Right forelimb (tissue), 1 donor: ENCODE measurements at places on chromosomes 11 and 22.

DNA sequence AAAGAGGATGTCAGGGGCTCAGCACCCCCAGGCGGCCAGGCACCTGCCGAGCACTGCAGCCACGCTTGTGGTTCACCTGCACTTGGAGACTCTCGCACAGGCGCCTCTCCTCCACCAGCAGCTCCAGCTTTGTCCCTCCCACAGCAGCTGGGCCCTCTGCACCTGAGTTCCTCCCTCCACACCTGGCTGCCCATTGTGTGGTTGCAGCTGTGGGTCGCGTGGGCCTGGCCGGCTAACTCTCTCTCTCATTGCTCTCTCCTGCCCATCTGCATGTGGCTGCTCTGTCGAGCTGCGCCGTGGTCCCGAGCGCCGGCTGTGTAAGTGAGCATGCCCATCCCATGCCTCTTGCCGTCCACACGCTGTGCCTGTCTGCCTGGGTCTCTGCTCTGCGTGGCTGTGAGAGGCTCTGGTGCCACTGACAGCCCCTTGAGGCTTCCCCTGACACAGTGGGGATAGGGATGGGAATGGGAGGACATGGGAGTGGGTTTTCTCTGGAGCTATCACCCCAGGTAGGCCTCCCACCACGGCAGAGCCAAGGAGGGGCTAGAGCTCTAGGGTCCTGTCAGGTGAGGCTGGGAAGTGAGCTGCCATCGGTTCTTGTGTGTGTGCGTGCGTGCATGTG, 8.5 kb upstream of the ACR start:
- DNase-seq: no peak

- no peak for DNase-seq
Measured at GRCh38 chr22:42972649-42973535, 42.1 kb downstream of the PACSIN2 start.

DNA sequence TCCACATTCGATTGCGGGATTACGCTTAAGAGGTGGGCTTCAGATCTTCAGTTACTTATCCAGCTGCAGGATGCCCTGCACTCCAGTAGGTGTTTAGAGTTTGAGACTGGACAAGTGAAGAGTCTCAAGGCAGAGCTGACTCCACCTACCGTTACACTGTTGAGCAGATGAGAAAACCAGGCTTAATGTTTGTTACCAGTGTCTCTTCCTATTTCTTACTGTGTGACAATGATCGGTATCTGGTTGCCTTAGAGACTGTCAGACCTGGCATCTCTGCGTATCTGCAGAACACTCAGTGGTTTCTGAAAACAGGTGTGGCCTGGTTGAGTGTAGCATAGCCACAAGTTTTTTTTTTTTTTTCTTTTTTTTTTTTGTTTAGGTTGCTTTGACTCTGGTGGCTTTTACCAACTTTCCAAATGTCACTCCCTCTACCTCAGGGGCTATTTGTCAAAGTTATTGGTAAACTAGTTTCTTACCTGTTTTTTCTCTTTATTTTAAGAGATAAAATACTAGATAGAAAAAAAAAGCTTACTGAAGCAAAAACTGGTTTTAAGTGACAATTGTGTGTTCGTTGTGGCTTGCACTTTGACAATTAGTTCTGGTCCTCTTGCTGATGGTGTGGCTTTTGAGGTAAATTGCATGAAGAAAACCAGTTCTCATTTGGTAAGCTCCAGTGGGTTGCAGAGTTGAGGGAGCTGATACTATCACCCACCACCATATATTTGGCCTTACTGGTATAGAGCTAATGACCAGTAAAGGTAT, 284.8 kb downstream of the ETS1 start:
- no peak for DNase-seq

DNA sequence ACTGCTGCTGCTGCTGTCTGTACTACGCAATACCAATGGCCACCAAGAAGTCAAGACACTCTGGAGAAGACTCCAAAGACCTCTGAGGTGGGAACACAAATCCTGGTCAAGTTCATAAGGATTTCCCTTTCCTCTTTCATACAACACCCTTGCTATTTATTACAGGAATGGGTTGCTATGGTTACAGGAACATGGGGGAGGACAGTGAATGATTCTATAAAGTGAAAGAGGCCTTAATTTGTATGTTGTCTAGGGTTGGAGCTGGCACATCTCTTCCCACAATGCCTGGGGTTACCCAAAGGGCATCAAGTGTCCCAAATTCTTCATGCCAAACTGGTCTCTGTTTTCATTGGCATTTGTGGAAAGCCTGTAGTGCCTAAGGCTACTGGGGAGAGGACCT, 11.4 kb upstream of the SEC14L3 start:
- no peak for DNase-seq

GRCh38 chr22:35966314-35967045, 62.1 kb downstream of the RBFOX2 start:
- DNase-seq: no peak

DNA sequence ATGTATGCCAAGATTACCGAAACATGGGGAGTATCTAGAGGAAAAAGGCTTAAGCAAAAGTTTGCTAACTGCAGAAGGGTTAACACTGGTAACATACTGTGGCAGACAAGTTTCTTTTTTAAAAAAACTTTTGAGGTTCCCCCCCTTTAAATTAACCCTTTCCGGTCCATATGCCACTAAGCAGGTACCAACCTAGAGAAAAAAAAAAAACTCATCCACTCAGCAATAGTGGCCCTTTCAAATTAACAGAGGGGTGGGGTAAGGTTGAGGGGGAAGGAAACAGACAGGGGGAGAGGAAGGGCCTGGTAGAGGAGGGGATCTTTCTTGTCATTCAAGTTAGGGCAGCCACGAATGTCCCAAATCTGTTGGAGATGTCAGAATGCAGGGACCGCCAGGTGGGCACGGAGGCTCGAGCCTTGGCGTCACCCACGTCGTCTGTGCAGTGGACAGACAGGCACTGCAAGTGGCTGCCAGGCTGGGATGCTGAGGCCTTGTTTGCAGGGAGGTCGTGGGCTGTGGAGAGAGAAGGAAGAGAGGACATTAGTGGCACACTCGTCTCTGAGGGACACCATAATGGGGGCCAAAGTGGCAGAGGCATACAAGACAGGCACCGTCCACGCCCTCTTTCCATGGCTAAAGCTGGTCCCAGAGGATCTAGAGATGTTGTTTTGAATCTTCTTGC, 50.8 kb downstream of the MN1 start:
- no peak for DNase-seq

- DNase-seq: no peak
Measured at GRCh38 chr11:10641912-10642697, 51.5 kb downstream of the IRAG1 start.

GRCh38 chr11:15569305-15570025, 454.7 kb downstream of the INSC start:
- DNase-seq: peak; percentile 63

- no peak for DNase-seq
Measured at GRCh38 chr11:13550761-13551160, 55.0 kb upstream of the PTH start.
